ENCODE measurements at places on chromosomes 2 and 18.

DNA sequence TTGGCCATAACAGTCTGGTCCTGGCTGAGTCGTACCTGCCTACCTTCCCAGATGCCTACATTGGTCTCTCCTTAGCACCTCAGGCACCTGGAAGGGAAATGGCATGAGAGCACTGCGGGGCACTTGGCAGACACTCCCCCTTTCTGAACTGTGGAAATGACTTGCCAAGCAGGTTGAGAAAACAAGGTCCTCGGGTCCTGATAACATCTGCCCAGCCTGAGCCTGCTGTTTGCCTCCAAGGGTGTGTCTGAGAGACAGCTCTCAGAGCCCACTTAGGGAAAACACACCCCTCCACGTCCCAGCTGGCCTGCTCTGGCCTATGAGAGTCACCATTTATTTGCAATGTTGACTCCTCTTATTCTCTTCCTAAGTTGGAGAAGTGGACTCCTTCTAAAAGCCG is 10.5 kb downstream of the FAM110C start:
- DNase-seq = no peak

- DNase-seq = no peak
Observed at GRCh38 chr2:38554973-38555595, 47.6 kb downstream of the HNRNPLL start.

DNA sequence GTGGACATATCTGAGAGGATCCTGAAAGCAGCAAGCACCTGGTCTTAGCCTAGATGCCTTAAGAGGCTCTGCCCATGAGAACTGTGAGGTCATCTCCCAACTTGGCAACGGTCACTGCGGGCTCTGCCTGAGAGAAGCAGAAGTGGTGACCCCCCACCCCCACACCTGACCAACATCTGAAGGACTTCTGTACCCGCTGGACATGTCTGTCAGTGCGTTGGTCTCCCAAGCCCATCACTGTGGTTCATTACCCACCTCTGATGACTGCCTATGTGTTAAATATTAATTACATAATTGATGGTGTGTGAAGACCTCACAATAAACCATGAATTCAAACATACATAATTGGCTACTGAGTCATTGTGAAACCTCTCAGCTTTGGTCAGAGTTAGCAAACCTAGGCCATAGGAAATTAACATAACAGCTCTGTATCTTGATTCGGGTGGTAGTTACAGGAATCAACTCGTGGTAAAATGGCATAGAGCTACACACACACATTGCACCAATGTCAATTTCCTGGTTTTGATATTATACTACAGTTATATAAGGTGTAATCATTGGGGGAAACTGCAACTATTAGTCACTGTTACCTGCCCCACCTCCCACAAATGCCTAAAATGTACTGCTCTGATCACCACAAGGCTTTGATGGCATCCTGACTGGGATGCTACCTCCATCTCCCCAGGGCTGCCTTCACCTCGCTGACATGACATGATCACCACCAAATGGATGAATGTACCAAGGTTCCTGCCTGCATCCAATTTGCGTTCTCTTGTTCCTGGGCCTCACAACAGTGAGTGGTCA is 4.3 kb upstream of the GALNT1 start:
- DNase-seq = no peak

DNA sequence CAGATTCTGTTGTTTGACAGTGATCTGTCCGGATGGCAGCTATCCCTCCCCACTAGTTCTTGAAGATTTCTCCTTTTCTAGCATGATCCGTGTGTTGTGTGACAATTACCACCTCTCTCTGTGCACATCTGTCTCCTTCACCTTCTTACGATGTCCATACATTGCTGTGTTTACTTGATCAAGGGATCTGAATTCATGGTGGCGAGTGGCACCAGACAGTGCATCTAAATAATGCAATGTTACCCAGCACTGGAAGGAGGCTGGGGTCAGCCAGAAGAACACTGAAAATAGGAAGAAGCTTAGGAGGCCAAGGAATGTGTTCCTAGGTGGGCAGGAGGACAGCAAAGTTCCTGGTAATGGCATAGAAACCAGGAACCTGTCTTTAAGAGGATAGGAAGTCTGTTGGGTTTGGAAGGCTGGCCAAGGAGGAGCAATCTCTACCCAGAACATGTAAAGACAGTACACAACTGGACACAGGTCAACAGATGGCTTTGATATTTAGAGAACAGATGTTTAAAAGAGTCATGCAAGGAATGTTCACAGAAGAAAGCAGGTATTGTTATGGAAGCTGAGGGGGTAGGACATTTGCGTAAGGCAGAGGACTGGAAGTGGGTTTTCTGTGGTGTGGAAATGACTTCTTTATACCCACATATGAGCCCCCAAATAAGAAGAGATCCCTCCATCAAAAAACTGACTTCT is 126.4 kb downstream of the HRH4 start:
- DNase-seq = no peak

DNA sequence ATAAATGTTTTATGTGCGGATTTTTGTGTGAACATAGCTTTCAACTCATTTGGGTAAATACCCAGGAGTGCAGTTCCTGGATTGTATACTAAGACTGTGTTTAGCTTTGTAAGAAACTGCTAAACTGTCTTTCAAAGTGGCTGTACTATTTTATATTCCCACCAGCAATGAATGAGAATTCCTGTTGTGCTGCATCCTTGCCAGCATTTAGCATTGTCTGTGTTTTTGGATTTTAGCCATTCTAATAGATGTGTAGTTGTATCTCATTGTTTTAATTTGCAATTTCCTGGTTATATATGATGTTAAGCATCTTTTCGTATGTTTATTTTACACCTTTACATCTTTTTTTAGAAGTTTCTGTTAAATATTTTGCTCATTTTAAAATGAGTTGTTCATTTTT is 24.2 kb downstream of the VRK2 start:
- no peak for DNase-seq

GRCh38 chr2:124798551-124798950 is 773.5 kb downstream of the CNTNAP5 start:
- DNase-seq = no peak

GRCh38 chr18:23380001-23380550 is 73.0 kb upstream of the RIOK3 start:
- no peak for DNase-seq

- DNase-seq = no peak
Observed at GRCh38 chr18:2258954-2259353, 312.4 kb downstream of the METTL4 start.

GRCh38 chr18:5298156-5298852 is 2.8 kb upstream of the ZBTB14 start:
- no peak for DNase-seq

- DNase-seq = no peak
Observed at GRCh38 chr2:50315336-50315735, 716.6 kb downstream of the NRXN1 start.

DNA sequence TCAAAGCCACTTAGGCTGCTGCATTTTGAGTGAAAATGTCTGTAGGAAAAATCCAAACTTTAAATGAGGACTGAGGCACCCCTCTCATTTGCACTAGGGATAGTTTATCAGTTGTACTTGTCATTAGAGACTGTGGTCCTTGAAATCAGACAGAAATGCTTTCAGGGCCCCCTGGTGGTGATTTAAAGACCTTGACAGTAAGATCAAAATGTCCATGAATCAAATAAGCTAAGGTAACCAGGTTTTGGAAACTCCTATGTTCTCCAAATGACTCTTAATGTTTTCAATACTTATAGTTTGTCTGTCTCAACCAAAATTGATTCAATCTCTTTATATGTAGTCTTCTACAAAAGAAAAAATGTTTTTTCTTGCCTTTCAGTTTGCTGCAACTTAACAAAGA is 28.8 kb upstream of the DDX18 start:
- peak; percentile 57 for DNase-seq

DNA sequence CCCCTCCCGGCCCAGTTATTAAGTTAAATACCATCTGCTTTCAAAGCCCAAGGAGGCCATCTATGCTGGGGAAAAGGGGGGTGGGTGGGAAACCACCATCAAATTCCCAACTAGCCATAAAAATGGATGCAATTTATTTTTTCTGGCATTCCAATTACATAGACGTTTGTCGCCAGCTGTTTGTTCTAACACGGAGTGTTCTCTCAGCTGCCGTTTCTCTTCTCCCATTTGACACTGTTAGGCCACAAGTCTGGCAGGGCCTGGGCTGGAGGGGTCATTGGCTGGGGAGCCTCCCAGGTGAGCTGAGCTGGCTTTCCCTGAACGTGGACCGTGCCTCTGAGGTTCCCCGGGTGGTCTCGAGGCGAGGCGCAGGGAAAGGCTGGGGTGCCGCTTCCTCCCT is 16.6 kb downstream of the ATOH8 start:
- no peak for DNase-seq

DNA sequence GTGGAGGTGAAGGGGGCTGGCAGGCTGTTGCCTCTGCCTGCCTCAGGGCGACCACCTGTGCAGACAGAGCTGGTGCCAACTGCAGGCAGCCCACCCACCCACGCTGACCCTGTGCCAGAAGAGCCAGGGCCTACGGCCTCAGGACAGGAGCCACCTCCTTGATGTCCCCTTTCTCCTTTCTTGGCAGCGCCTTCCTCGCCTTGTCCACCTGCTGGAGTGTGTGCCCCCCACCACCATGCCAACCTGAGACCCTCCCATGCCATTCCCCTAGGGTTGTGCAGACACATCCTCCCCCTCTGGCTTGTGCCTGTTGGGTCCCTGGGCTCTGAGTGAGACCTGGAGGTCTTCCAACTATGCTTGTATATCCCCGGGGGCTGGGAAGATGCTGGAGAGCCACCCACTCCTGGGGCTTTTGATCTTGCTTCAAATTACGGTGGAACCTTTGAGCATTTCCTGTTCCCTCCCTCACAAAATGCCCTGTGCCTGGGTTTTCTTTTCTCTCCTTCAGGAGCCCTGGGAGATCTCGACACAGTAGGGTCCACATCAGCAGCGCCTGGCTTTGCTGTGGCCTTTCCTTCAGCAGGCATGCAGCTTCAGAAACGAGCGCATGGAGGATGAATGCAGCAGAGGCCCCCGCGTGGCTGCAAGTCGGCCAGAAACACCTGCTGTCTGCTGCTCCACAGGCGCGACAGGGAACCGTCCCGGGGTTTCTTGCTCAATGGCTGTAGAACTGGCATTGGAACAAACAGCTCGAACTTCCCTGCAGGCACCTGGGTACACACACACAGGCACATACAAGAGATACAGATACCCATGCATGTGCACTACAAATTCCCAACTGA is 65.9 kb upstream of the SH3RF3 start:
- no peak for DNase-seq

DNA sequence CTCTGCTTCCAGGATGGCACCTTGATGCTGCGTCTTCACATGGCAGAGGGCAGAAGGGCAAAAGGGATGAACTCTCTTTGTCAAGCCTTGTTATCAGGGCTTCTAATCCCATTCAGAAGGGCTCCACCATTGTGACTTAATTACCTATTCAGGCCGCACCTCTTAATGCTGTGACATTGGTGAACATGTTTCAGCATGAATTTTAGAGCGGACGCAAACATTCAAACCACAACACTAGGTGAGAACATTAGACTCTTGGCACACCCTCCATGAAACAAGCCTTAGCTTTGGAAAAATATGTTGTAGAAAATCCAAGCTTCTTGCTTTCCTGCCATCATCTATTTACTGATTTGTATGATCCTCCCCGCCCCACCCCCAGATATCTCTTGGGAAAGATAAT is 17.9 kb downstream of the DAW1 start:
- DNase-seq = no peak

GRCh38 chr2:160241251-160242137 is 41.4 kb upstream of the ITGB6 start:
- DNase-seq = no peak

GRCh38 chr2:239155806-239156480 is 244.9 kb downstream of the HDAC4 start:
- no peak for DNase-seq

GRCh38 chr2:105301646-105302045 is 27.9 kb downstream of the TGFBRAP1 start:
- DNase-seq = no peak

GRCh38 chr2:111664275-111664850 is 219.6 kb downstream of the ANAPC1 start:
- no peak for DNase-seq

DNA sequence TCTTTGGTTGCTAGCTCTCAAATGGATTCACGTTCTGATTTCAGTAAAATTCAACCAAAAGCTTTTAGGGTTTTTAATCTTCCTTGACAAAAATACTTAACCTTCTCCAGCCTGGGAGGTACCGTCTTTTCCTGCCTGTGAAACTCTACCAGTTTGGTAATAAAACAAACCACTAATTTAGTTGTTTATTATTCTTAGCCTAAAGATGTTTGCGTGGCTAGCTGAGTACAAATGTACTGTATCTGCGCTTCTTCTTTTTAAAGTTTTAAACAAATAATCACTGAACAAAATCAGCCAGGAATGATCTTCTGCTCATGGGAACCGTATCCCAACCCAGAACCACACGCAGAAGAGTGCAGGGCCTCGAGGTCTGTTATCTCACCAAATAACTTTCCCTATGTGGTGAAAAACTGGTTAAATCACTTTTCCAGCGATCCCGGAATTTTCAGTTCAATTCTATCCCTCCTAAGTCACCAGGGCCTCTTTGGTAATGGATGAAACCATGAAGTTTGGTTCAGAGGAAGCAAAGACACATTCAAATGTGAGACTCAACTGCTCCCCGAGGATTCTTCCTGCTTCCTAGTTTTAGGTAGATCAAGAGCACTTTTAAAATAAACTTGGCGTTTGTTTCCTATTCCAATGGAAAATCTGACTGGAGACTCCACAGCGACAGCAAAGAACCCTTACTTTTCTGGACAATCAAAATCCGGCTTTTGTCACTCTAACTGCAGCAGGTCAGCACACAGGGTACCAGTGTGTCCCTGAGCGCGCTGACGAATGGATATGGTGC is 36.1 kb downstream of the BCL2 start:
- no peak for DNase-seq

DNA sequence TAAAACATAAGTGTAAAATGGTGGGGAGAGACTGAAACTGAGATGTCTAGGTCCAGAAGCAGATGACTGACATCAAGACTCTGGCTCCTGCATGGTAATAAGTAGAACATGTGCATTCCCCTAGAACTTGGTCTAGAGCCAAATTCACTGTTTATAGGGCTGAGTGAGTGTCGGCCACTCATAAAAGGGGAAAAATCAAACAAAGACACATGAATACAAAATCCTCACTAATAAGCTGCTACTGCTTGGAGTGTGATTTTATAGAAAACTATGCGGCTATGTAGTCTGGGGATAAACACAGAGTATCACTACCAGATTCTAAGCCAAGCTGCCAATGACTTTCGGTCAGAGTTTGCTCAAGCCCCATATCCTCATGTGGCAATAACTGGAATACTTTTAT is 1080.8 kb upstream of the DDX18 start:
- no peak for DNase-seq

GRCh38 chr2:190627448-190628412 is 21.2 kb upstream of the NAB1 start:
- DNase-seq = no peak

GRCh38 chr2:101036562-101036961 is 34.5 kb downstream of the RPL31 start:
- no peak for DNase-seq

GRCh38 chr2:95354469-95354901 is 48.0 kb upstream of the FAHD2A start:
- no peak for DNase-seq

GRCh38 chr2:129117434-129117833 is 798.8 kb upstream of the HS6ST1 start:
- DNase-seq = no peak

All from B cell (primary cell).